Activated CD4-positive, alpha-beta memory T cell treated with anti-CD3 and anti-CD28 coated beads, Interleukin-2, amount 10 ng/mL, durations not matched to agents 7 days and 5 days (primary cell): ENCODE measurements at places on chromosomes 3 and 15.

GRCh38 chr3:21830541-21830940 lies 79.5 kb upstream of the ZNF385D start:
- no peak overlapping the region for H3K4me3 ChIP-seq
- H3K36me3 ChIP-seq = no peaks in the 10 kb centered on the region
- no peak overlapping the region for H3K27ac ChIP-seq
- DNase-seq = no peak
- H3K27me3 ChIP-seq = no peaks in the 10 kb centered on the region

GRCh38 chr15:83602021-83602420 lies 51.9 kb upstream of the ADAMTSL3 start:
- H3K36me3 ChIP-seq = no peaks in the 10 kb centered on the region
- no peak for DNase-seq
- no peaks in the 10 kb centered on the region for H3K4me1 ChIP-seq
- H3K27ac ChIP-seq = no peak overlapping the region
- no peaks in the 10 kb centered on the region for H3K27me3 ChIP-seq
- no peak overlapping the region for H3K4me3 ChIP-seq

- H3K4me1 ChIP-seq = no peaks in the 10 kb centered on the region
- no peak overlapping the region for H3K27ac ChIP-seq
- H3K36me3 ChIP-seq = no peaks in the 10 kb centered on the region
- H3K4me3 ChIP-seq = no peak overlapping the region
- peaks cover 32% of the 10 kb centered on the region for H3K27me3 ChIP-seq
These were observed 31.1 kb upstream of the NEO1 start for GRCh38 chr15:73021139-73021621.

DNA sequence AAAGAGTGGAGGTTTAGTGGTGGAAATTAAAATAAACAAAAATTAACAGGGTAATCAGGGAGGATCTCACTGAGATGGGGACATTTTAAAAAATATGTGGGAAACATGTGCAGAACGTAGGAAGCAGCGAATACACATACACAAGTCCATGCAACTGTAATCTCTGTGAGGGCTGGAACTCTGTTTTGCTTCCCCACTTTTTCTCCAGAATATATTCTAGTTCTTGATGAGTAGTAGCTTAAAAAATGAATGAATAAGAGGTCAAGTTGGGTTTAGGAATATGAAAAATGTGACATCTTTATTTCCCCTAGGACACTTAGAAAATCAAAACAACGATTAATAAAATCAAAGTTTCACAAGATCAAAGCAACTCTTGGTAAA lies 312.2 kb upstream of the ZNF717 start:
- no peak overlapping the region for H3K4me3 ChIP-seq
- H3K27me3 ChIP-seq = no peaks in the 10 kb centered on the region
- no peak overlapping the region for H3K27ac ChIP-seq
- DNase-seq = no peak

GRCh38 chr3:143249014-143249413 lies 129.4 kb downstream of the CHST2 start:
- no peak overlapping the region for H3K4me3 ChIP-seq
- H3K36me3 ChIP-seq = no peaks in the 10 kb centered on the region
- DNase-seq = no peak
- H3K4me1 ChIP-seq = no peaks in the 10 kb centered on the region

- no peak overlapping the region for H3K4me3 ChIP-seq
- peaks cover 15% of the 10 kb centered on the region for H3K27me3 ChIP-seq
- no peaks in the 10 kb centered on the region for H3K36me3 ChIP-seq
- no peak for DNase-seq
- H3K4me1 ChIP-seq = no peaks in the 10 kb centered on the region
These were observed 83.5 kb downstream of the AQP9 start for GRCh38 chr15:58221591-58222241.

DNA sequence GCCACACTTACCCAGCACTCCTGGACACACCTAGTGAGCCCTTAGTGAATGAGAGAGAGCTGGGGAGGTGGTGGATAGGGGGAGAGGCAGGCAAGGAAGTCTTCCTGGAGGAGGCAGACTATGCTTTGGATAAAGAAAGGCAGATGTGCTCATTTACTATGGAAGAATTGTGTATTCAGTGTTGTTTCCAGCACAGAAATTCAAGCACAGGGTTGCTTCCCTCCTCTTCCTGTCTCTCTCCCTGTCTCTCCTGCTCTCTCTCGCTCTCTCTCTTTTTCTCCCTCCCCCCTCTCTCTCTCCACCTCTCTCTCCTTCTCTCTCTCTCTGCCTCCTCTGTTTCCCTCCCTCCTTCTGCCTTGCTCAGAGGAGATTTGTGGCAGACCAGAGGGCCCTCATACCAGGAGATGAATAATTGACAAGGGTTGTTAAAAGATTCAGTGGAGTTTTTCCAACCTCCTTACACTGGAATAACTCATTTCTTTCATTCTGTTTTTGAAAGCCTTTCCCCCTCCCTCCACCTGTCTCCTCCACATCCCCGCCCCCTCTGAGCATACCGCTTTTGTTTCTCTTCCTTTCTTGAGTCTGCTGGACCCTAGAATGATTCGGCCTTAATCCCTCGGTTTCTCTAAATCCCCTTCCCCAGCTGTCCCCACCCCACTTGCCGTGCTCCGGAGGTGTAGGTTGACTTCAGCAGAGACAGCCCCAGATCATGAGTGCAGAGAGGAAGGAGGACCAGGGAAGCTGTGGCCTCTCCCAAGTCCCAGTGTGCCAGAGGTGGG lies 65.6 kb downstream of the CCDC33 start:
- no peak overlapping the region for H3K27ac ChIP-seq
- H3K27me3 ChIP-seq = peaks cover 56% of the 10 kb centered on the region
- H3K4me1 ChIP-seq = no peaks in the 10 kb centered on the region

DNA sequence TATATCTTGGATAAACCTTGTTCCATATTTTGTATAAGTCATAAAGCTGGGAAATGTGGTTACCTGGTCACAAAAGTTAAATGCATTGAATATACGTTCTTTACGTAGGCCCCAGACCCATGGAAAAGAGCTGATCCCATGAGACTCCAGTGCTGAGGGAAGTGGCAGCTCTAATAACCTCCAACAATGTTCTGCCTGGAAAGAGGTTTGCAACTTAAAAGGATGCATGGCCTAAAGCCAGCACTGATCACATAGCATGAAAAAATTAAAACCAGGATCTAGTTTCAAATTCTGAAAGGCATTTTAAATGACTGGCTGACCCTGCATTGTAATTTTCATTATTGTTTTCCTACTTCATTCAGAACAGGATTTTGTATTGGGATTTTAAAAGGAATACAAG lies 27.9 kb upstream of the STRIT1 start:
- no peaks in the 10 kb centered on the region for H3K4me1 ChIP-seq
- H3K27ac ChIP-seq = no peak overlapping the region
- no peaks in the 10 kb centered on the region for H3K36me3 ChIP-seq
- no peak overlapping the region for H3K4me3 ChIP-seq
- no peaks in the 10 kb centered on the region for H3K27me3 ChIP-seq

- H3K27ac ChIP-seq = no peak overlapping the region
- no peak overlapping the region for H3K4me3 ChIP-seq
- no peaks in the 10 kb centered on the region for H3K4me1 ChIP-seq
- peaks cover 32% of the 10 kb centered on the region for H3K27me3 ChIP-seq
These were observed 183.4 kb upstream of the TOPAZ1 start for GRCh38 chr3:44058022-44058867.

GRCh38 chr15:73751899-73752805 lies 999 bp downstream of the INSYN1 start:
- DNase-seq = no peak
- H3K4me3 ChIP-seq = no peak overlapping the region
- no peaks in the 10 kb centered on the region for H3K36me3 ChIP-seq
- no peaks in the 10 kb centered on the region for H3K4me1 ChIP-seq
- H3K27me3 ChIP-seq = peaks cover 59% of the 10 kb centered on the region

DNA sequence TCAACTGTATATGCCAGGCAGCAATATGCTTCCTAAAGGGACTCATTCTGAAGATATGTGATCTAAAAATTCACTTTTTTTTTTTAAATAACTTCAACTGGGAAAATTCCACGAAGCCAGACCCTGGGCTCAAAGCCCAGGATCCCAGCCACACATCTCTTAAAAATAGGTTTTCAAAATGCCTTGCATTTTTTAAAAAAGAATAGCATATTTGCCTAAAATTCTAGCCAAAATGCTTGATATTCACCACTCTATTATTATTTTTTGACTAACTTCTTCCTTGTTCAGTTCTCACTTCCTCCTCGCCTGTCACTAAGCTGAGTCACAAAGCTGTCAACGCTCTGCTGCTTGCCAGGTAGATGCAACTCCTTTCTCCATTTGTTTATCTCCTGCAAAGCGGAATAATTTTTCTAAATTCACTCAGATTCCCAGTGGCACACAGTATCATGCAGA lies 28.0 kb upstream of the VGLL4 start:
- H3K4me3 ChIP-seq = no peak overlapping the region
- H3K27ac ChIP-seq = no peak overlapping the region
- H3K36me3 ChIP-seq = no peaks in the 10 kb centered on the region
- H3K27me3 ChIP-seq = no peaks in the 10 kb centered on the region

DNA sequence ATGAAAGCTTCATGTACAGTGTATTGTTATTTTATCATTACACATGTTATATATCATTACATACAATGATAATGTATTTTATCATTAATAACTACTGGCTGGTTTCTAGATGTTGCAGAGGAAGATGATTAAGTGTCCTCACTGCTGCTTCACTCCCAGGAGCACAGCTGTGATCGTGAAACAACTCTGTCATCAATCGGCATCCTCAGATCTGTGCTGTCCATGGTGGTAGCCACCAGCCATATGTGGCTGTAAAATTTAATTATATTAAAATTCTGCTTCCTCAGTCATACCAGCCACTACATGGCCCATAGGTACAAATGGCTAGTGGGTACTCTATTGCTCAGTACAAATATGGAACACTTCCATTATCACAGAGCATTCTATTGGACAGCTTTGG lies 379.4 kb upstream of the CFAP20DC start:
- no peak overlapping the region for H3K27ac ChIP-seq
- H3K4me3 ChIP-seq = no peak overlapping the region
- peaks cover 2% of the 10 kb centered on the region for H3K27me3 ChIP-seq
- no peak for DNase-seq
- peaks cover 41% of the 10 kb centered on the region for H3K4me1 ChIP-seq

- H3K4me1 ChIP-seq = no peaks in the 10 kb centered on the region
- H3K27me3 ChIP-seq = no peaks in the 10 kb centered on the region
- H3K4me3 ChIP-seq = no peak overlapping the region
- no peaks in the 10 kb centered on the region for H3K36me3 ChIP-seq
- no peak for DNase-seq
These were observed 271.0 kb downstream of the GABRG3 start for GRCh38 chr15:27241943-27242342.

- no peak for DNase-seq
- H3K36me3 ChIP-seq = no peaks in the 10 kb centered on the region
- peaks cover 7% of the 10 kb centered on the region for H3K4me1 ChIP-seq
- H3K4me3 ChIP-seq = no peak overlapping the region
- no peaks in the 10 kb centered on the region for H3K27me3 ChIP-seq
These were observed 95.7 kb downstream of the NEDD4 start for GRCh38 chr15:55897560-55898336.

- peaks cover 11% of the 10 kb centered on the region for H3K4me1 ChIP-seq
- H3K4me3 ChIP-seq = peak overlapping the region; percentile 76
- no peak for DNase-seq
- peaks cover 18% of the 10 kb centered on the region for H3K36me3 ChIP-seq
- H3K27ac ChIP-seq = no peak overlapping the region
These were observed 1.9 kb downstream of the GOLGA8A start for GRCh38 chr15:34435658-34436057.

DNA sequence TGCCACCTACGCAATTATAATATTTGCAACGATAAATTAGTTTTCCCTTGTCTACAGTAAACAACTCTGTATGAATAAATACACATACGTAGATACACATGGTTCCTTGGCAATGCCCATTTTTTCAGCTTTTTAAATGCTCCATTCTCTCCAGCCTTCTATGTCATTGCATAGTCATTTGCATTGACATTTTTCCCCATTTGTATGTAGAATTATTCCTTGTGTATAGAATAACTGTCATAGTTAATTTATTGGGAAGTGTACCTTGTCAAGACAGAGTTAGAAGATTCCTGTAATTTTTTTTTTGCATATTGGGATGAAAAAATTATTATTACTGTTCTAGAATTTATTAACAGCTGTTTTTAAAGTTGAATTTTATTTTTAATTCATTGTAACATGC lies 736.7 kb upstream of the DPPA4 start:
- H3K4me1 ChIP-seq = peaks cover 7% of the 10 kb centered on the region
- no peaks in the 10 kb centered on the region for H3K36me3 ChIP-seq
- no peaks in the 10 kb centered on the region for H3K27me3 ChIP-seq
- no peak overlapping the region for H3K4me3 ChIP-seq
- no peak overlapping the region for H3K27ac ChIP-seq
- DNase-seq = no peak

- no peaks in the 10 kb centered on the region for H3K27me3 ChIP-seq
- no peak overlapping the region for H3K27ac ChIP-seq
- H3K4me3 ChIP-seq = no peak overlapping the region
- H3K4me1 ChIP-seq = peaks cover 26% of the 10 kb centered on the region
These were observed 29.8 kb downstream of the ZNF592 start for GRCh38 chr15:84778194-84778593.

GRCh38 chr3:150307311-150308036 lies 100.6 kb upstream of the TSC22D2 start:
- DNase-seq = no peak
- no peaks in the 10 kb centered on the region for H3K36me3 ChIP-seq
- H3K4me1 ChIP-seq = no peaks in the 10 kb centered on the region
- peaks cover 34% of the 10 kb centered on the region for H3K27me3 ChIP-seq
- no peak overlapping the region for H3K27ac ChIP-seq

DNA sequence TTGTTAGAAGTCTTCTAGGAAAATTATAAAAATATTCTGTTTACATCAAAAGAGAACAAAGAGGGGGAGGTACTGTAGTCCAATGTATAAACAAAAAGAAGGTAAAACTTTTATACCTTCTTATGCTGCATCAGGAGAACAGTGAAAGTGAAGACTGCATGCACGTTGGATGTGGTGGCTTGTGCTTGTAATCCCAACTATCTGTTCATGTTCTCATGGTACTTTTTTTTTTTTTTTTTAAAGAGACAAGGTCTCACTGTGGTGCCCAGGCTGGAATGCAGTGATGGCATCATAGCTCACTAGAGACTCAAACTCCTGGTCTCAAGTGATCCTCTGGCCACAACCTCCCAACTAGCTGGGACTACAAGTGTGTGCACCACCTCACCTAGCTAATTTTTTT lies 4.2 kb downstream of the SEC62 start:
- H3K36me3 ChIP-seq = peaks cover 21% of the 10 kb centered on the region
- DNase-seq = no peak

DNA sequence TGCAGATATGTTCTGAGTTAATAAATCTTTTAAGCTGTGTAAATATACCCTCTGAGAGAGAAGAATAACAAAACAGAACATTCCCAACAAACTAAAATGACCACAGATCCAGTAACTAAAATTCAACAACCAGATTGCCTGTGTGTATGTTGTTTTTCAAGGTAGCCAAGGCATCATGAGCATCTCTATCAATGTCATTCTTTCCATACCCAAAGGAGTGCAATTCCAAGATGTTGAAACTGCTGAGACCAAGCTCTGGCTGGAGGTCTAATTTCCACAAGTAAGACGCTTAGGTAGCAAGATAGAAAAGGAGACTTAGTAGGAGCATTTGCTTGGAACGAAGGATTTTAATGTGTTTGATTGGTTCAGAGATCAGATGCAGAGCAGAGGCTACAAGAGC lies 276.3 kb downstream of the RBMS3 start:
- H3K4me3 ChIP-seq = no peak overlapping the region
- no peaks in the 10 kb centered on the region for H3K27me3 ChIP-seq
- H3K36me3 ChIP-seq = no peaks in the 10 kb centered on the region
- no peak for DNase-seq

- no peaks in the 10 kb centered on the region for H3K36me3 ChIP-seq
- H3K27me3 ChIP-seq = no peaks in the 10 kb centered on the region
- no peak overlapping the region for H3K4me3 ChIP-seq
- no peak for DNase-seq
- no peak overlapping the region for H3K27ac ChIP-seq
These were observed 85.3 kb downstream of the ASB7 start for GRCh38 chr15:100687582-100688141.
